ENCODE measurements at places on chromosomes 3 and 15. TPM values are rescaled to one million over a fixed set of nuclear protein-coding genes. Genes with fewer than 3 reads are reported as not detected.

DNA sequence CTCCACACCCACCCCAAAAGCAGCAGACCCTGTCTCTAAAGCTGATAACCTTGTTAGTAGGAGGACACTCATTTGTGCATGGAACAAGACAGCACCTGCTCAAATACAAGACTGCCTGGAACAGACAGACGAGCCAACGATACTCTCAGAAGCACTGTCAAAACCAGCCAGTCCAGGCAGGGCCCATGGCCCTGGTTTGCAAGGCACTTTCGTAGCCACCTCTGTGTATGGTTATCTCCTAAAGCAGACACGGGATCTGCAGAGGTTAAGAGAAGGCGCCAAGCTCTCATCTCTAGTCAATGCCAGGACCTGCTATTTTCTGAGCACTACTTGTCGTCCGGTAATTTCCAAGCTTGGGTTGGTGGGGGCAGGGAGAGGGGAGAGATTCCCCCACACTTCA, 10.5 kb downstream of the NTRK3 start:
- DNase-seq: no peak

DNA sequence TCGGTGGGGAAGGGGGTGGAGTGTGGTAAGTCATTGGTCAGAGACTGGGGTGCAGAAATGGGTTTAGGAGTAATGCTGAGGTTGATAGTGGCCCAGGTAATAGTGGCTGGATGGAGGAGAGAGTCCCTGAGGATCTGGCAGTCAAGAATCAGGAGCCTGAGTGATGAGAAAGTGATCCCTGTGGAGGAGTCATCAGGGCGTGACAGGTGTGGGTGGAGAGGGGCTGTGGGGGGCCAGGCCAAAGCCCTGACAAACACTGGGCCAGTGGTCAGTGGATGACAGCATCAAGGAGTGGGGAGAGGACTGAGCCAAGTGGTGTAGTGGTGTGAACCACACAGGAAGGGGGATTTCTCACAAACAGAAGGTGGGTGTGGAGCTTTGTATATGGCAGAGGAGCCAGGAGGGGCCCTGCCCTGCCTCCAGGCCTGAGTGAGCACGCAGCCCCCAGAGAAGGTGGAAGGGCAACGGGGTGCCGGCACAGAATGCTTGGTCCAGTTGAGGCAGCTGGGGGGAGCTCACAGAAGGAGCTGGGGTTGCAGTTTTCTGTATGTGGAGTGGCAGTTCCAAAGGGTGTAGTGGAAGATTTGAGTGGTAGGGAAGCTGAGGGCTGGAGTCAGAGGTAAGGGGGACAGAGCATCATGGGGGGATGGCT, 77.1 kb downstream of the SPSB4 start:
- no peak for DNase-seq

GRCh38 chr15:63491979-63492378, 12.4 kb upstream of the USP3 start:
- DNase-seq: no peak

IGF2BP2 gene
- 87.7 TPM for polyA plus RNA-seq

LRRC2 gene
- polyA plus RNA-seq: 0.72 TPM

SLC6A20 gene
- 57.4 TPM for polyA plus RNA-seq

GRCh38 chr3:88467191-88467590, 317.4 kb downstream of the C3orf38 start:
- DNase-seq: no peak

KNL1 gene
- polyA plus RNA-seq: 9.8 TPM

HEXA gene
- 162 TPM for polyA plus RNA-seq

DNA sequence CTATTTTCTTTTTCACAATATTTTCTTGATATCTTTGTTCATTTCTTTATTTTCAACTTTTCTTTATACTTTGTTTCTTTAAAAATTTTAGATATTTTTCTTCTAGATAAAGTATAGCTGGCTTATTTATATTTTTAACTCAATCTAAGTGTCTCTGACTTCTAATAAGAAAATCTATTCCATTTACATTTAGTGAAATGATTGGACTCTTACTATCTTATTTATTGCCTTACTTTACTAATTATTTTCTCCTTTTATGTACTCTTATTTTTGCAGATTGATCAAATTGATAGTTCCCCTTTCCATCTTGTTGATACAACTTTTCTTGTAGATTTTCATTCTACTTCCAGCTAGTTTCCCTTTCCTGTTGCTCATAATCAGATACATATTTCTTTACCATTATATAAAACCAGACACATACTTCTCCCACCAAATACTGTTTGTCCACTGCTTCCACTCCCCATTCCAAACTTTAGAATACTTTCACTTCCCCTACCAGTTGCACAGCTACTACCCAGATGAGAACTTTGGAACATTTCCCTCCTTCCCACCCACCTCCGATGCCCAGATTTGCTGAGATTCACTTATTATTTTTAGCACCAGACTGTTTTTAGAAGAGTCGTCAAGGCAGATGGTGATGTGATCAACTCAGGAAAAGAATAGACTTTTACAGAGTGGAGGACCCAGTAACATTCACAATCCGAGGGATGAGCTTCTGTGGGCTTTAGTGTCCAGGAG, 151.5 kb downstream of the LIPC start:
- DNase-seq: no peak

GOLGA8J gene
- polyA plus RNA-seq: 0.19 TPM

DNA sequence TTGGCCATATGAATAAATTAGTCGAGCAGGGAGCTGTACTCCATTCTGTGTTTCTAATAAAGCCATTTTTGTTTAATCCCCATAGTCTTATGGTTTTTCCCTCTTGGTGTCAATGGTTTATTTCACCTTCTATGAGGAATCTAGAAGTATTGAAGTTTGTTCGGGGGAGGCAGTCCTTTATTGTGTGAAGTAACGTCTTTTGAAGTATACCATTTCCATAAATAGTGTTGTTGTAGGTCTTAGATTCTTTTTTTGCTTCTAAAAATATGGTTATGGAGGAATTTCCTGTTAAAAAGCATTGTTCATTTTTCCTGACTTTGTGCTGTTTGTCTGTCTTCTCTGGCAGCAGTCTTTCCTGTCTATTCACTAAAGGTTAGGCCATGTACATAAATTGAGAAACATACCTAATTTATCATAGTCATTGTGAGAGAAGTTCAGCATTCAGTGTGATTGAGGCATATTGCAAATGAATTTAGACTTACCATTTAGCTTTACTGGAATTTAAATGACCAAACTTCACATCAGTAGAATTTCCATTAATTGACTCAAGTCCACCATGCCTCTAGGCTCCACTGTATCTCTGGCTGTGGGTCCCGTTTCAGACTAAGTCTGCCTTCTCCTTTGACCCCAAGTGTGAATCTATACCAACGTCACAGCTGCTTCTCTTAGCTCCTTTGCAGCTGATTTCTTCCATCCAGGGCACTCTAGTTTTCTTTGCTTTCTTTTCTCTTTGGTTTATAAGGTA, 37.3 kb downstream of the YEATS2 start:
- no peak for DNase-seq

- no peak for DNase-seq
These were observed 32.7 kb downstream of the WDR76 start for GRCh38 chr15:43859546-43859945.

- no peak for DNase-seq
These were observed 7.5 kb upstream of the DNAAF4 start for GRCh38 chr15:55515491-55515890.

- no peak for DNase-seq
These were observed 29.4 kb upstream of the ZNF717 start for GRCh38 chr3:75814797-75815196.

ANXA2 gene
- polyA plus RNA-seq: 650 TPM

DNA sequence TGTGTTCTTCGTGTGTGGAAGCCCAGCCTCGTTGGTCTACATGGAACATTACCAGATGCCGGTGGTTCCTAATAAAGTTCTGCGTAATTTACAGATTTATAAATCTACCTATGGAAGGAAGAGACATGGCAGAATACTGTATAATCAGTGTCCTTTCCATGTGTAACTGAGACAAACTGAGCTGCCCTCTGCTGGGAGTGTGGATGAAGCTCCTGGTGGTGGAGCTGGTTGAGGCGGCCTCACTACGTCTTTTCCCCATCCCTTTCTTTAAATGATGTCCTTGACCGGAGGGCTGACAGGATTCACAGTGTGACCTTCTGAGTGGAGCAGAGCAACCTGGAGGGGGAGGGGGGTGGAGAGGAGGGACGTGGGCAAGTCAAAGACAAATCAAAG, 267.0 kb upstream of the CHRM5 start:
- DNase-seq: no peak

GRCh38 chr3:133593243-133593642, 19.8 kb downstream of the CDV3 start:
- no peak for DNase-seq

DNA sequence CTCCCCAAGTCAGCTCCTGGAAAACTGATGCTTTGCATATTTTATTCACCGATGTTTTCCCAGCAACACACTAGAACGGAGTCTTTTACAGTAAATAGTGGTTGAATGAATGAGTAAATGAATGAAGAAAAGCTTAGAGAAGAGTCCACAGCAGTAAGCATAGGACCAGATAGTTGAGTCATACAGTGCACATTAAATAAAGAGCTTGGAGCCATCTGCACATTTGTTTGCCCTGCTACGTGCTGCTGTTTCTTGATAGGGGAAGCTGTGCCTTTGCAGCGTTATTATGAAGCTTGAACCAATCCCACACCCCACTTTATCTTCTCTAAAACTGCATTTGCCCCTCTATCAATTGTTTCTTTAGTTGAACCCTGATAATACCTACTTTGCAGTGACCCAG, 1.2 kb downstream of the FAM98B start:
- DNase-seq: peak; percentile 22

KIF9 gene
- polyA plus RNA-seq: 11.2 TPM

All from large intestine (tissue), 12 donors.